Fibroblast of pulmonary artery (primary cell): ENCODE measurements at places on chromosomes 13 and 19.

- peak; percentile 12 for DNase-seq
Measured at GRCh38 chr13:67493835-67494234, 263.7 kb upstream of the PCDH9 start.

GRCh38 chr13:102726430-102726829 is 31.6 kb upstream of the METTL21C start:
- DNase-seq = no peak

DNA sequence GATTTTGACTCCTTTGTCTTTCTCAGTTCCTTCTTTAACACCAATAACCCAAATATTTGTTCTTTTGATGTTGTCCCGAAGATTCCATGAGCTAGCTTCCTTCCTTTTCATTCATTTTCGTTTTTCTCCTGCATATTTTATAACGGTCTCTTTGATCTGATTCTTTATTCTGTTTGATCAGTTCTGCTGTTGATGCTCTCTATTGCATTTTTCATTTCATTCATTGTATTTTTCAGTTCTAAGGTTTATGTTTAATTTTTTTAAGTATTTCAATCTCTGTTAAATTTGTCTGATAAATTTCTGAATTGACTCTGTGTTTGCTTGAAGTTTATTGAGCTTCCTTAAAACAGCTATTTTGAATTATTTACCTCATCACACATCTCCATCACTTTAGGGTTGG is 68.4 kb upstream of the LRCH1 start:
- no peak for DNase-seq

GRCh38 chr19:5093948-5094718 is 125.2 kb downstream of the KDM4B start:
- no peak for DNase-seq

DNA sequence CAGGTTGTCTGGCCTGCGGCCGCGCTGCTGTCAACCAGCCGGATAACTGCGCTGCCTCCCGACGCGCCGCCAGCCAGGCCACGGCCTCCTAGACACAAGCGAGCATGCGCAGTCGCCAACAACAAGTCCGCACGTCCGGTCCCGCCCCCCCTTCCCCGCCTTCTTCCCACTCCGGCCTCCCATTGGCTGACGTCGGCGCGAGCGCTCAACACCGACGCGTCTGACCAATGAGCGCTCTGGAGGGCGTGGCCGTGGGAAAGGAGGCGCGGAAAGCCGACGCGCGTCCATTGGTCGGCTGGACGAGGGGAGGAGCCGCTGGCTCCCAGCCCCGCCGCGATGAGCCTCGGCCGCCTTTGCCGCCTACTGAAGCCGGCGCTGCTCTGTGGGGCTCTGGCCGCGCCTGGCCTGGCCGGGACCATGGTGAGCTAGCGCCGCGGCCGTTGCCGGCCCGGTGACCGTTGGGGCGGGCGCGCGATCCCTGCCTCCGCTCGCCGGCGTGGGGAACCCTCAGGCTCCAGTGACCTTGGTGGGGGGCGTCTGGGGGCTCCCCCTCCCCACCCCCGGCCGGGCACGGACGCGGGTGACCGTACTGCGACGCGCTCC is at the start of gene GPX4:
TSS of gene GPX4 (plus strand) at position 287 of the 603 bp plus-strand sequence. CDS start at position 337, 50 bp downstream.
- peak; percentile 100 for DNase-seq

GRCh38 chr13:20127562-20128458 is 33.0 kb downstream of the GJA3 start:
- peak; percentile 44 for DNase-seq

DNA sequence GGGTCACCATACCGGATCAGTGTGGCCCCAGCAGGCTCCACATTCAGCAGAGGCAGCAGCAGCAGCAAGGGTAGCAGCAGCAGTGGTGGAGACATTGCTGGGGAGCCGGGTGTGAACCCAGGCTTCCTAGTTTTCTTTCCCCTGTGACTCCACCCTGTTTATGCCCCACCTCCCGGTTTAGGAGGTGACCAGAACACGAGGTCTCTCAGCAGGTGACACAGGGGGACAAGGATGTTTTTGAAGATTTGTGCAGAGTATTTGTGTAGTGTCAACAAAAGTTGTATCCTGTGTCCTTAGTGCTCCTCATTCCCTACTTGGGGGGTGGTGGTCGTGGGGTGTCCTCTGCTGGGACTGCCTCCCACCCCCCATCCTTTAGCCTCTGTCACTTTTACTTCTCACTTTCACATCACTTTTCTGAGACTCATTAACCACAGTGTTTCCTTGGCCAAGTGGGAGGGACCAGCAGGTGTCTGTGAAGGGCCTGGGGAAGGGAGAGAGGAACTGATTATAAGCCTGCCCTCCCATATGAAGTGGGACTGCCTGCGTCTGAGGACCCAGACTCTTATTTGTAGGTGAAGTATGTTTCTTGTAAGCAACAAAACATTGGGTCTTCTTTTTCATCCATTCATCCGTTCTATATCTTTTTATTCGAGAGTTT is 15.6 kb upstream of the KCNC3 start:
- DNase-seq = no peak

DNA sequence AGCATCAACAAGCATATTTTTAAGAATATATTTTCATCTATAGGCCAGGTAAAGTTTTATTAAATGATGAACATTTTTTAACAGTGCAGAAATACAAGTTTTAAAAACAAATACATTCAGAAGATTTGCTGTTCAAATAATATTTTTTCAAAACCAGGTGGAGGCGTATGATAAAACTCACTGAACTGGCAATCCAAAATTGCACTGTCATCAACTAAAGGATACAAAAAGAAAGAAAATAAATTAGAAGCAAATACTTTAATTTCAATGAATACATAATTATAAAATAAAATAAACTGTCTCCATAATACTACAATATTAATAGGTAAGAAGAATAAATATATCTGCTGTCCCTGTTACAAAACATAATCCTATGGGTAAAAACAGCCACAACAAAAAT is 21.2 kb downstream of the SPRYD7 start:
- DNase-seq = no peak

DNA sequence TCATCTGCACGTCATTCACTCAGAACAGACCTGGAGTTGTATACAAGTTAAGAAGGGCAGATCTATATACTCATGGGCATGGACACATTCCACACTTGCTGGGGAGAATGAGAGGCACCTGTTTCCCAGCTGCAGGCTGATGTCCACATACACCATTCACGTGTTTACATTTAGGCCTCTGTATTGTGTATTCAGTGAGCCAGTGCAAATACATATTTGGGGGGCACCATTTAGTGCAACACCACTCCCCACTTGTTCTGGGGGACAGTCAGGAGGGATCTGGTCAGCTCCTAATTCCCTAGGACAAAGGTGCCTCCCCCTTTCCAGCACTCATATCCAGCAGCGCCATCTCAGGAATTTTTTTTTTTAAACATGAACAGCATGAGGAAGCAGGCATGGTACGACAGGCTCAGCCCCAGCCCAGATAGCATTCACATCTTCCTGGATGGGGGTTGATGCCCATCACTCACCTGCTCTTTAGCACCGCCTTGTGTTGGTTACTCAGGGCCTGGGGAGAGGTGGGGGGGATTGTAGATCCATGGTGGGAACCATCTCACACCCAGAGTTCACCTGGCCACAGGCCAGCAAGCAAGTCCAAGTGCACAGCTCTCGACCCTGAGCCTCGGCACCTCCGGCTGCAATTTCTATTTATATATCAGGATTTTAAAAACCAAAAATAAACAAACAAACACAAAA is 56.9 kb upstream of the ZNF254 start:
- DNase-seq = no peak

DNA sequence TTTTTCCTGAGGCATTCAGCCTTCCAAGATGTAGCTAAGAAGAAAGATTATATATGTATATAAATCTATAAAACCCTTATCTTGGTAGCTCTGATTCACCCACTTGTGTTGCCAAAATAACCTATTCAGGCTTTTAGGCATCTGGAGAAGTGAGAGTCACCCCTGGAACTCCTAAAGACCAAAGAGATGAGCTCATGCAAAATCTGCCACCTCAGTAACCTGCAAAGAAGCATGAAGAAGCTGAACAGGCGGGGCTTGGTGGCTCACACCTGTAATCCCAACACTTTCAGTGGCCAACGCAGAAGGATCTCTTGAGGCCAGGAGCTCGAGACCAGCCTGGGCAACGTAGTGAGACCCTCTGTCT is 393.7 kb downstream of the FOXO1 start:
- peak; percentile 50 for DNase-seq

DNA sequence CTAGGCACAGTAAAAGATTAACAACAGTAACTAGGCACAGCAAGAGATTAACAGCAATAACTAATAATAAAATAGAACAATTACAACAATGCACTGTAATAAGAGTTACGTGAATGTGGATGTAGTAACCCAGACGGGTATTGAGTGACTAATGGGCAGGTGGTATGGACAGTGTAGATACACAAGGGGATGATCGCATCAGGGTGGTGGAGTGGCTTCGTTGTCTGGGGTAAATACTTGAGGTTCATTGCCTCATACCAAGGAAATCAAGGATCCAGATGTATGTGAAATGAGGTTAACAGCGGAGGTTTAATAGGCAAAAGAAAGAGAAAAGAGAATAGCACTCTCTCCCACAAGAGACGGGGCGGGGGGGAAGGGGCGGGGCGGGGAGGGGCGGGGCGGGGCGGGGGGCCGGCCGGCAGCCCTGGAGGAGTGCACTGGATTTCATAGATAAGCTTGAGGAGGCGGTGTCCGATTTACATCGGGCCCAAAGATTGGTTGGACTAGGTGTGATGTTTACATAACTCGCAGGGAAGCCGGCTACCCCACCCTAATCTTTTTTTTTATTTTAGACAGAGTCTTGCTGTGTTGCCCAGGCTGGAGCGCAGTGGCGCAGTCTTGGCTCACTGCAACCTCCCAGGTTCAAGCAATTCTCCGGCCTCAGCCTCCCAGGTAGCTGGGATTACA is 106.3 kb downstream of the KCTD15 start:
- DNase-seq = no peak

DNA sequence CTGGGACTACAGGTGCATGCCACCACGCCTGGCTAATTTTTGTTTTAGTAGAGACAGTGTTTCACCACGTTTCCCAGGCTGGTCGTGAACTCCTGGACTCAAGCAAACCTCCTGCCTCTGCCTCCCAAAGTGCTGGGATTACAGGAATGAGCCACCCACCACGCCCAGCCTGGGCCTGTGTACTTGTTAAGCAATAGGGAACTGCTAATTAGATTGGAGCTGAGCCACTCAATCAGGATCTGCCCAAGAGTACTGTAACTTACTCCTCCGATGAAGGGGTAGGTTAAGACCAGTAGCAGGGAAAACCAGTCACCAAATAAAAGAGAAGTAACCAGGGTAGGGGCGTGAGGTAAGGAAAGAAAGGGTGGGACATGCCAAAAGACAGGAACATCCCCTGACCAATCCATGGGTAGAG is 2.3 kb downstream of the DDX39A start:
- no peak for DNase-seq

GRCh38 chr19:35059006-35059798 is 17.7 kb downstream of the HPN start:
- DNase-seq = no peak

GRCh38 chr19:6765738-6766356 is 1.4 kb downstream of the SH2D3A start:
- no peak for DNase-seq

GRCh38 chr13:112209711-112210110 is 142.8 kb downstream of the SOX1 start:
- no peak for DNase-seq

- DNase-seq = no peak
Measured at GRCh38 chr13:21752501-21752900, 81.6 kb downstream of the FGF9 start.

DNA sequence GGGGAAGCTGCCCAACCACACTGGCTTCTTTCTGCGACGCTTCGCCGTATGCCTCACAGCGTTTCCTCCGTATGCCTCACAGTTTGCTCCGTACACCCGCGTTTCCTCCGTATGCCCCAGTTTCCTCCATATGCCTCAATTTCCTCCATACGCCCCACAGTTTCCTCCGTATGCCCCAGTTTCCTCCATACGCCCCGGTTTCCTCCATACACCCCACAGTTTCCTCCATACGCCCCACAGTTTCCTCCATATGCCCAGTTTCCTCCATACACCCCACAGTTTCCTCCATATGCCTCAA is 22.6 kb downstream of the GAS6 start:
- no peak for DNase-seq

- DNase-seq = no peak
Measured at GRCh38 chr13:75960538-75960994, 324.4 kb downstream of the LMO7 start.

DNA sequence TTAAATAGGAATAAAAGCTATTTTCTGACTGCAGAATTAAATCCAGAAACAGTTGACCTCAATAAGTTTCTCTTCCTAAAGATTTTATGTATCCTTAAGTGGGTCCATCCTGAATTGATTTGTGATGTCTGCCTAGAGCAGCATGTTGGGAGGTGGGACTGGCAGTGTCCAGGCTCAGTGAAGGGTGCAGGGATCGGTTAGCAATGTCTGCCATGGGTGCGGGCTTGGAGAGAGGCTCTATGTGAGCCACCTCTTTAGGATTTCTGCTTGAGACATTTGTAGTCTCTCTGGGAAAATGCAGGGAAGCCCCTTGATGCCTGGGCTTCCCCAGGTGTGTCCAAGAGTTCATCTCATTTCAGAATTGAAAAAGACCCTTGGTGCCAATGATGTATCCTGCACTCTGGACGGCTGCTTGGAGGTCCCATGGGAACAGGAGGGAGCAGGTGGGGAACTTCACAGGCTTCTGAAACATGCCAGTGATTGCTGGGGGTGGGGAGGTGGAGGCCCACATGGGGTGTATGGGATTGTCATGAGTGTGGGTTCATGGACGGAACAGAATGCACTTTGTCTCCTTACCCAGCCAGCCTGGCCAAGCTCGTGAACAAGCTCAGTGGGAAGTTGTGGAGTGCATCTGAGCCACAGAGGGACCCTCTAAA is 6.2 kb upstream of the COLGALT1 start:
- no peak for DNase-seq

DNA sequence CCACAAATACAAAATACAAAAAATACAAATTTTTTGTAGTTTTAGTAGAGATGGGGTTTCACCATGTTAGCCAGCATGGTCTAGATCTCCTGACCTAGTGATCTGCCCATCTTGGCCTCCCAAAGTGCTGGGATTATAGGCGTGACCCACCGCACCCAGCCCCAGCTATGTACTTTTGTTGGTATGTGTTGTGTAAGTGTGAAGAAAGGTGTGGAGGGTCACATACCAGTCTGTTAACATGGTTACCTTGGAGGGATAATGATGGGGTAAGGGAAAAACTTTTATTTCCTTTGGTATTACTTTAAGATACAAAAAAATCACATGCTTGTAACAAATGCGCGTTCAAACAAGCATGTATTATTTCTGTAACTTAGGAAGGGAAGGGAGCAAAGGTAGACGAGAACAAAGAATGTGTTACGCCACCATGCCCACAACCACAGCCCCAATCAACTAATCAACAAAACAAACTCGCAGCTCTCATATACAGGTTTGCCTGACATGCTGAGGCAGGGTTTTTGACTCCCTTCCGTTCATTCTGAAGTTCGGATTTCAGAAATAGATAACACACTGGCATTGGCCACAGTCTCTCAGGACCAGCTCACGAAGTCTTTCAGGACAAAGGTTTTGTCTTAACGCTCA is 13.5 kb upstream of the VWA8 start:
- no peak for DNase-seq

GRCh38 chr19:9883231-9883758 is 48.2 kb downstream of the PIN1 start:
- DNase-seq = no peak
